ENCODE measurements at places on chromosomes 3 and 15. TPM values are rescaled to one million over a fixed set of nuclear protein-coding genes. Genes with fewer than 3 reads are reported as not detected.

The RETNLB gene
- total RNA-seq: not detected

The ROPN1 gene
- not detected for total RNA-seq

The PROK2 gene
- total RNA-seq: not detected

The CFAP91 gene
- total RNA-seq: 0.10 TPM

The ISLR2 gene
- total RNA-seq: 0.30 TPM

The NFKBIZ gene
- total RNA-seq: 5.7 TPM

The SLC2A2 gene
- not detected for total RNA-seq

The SLC35G2 gene
- 8.9 TPM for total RNA-seq

The CELSR3 gene
- 1.1 TPM for total RNA-seq

The PARP3 gene
- total RNA-seq: 9.5 TPM

The SLC25A38 gene
- total RNA-seq: 29.9 TPM

DNA sequence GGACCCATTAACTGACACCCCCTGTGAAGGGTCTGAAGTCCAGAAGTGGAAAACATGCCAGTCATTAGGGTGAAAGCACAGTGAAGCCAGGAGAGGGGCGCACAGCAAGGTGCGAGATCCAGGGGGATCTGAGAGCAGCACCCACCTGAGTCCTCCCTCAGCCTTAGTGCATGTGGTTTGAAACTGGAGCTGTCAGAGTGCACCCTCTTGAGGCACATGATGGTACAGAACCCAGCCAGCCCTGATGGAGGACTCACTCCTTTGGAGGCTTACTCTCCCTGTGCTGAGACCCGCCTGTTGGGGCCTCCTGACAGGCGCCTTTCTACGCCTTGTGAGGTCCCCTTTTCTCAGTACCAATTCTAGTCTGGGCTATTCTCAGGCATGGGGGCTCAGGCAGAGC, 77.8 kb downstream of the IL20RB start:
- peak; percentile 46 for DNase-seq

GRCh38 chr3:51385621-51386091, 565 bp downstream of the MANF start:
- DNase-seq: no peak

GRCh38 chr3:61600195-61600594, 38.8 kb downstream of the PTPRG start:
- DNase-seq: no peak

DNA sequence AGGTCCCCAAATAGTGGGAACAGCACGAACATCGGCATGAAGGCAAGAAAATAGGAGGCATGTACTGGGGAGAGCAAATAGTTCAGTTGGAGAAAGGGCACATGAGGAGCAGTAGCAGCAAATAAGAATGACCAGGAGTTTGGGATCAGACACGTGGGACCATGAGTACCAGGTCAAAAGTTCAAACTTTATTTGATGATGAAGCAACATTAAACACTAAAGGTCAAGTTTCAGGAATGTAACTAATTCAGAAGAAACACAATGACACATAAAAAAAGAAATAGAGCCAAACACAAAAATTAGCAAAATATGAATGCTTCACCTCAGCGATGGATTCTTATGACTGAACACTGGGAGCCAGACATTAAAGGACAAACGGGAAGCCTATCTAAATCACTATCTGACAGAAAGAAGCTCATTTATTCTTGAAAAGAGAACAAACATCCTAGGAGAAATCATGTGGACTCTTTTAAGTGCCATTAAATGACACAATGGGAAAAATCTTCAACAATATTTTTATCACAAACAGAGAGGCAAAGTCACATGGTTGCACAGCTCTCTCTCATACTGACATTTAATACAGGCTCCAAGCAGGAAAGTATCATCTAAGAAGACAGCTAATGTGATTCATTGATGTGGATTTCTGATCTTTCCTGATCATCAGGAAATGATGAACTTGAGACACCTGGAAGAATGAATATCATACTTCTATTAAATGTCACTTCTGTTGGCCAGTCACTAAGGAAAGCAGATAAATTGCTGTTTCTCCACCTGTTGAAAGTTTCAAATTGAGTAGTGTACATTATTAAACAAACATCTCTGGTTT, 216.9 kb upstream of the THBS1 start:
- DNase-seq: no peak

DNA sequence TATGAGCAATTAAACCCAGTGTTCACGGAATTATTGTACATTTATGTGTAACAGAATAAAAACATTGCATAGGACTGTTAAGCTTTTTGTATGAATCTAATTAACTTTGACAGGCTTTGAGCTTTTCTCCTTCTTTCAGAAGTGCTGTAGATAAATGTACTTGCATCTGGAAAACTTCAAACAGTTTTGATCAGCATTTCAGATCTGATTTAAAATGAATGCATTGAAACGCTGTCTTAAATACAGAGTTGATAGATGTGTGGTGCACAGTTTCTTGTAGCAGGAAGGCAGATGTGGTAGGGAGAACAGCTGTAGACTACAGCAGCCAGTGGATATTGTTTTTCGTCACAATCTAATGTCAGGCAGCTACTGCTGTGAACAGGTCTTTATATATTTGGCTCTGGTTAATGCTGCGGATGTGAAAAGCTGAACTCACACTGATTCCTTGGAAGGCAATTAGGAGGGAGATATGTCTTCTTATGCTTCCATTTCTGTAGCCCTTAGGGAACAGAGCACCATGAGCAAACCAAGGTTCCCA, 193.8 kb upstream of the GOLIM4 start:
- no peak for DNase-seq

DNA sequence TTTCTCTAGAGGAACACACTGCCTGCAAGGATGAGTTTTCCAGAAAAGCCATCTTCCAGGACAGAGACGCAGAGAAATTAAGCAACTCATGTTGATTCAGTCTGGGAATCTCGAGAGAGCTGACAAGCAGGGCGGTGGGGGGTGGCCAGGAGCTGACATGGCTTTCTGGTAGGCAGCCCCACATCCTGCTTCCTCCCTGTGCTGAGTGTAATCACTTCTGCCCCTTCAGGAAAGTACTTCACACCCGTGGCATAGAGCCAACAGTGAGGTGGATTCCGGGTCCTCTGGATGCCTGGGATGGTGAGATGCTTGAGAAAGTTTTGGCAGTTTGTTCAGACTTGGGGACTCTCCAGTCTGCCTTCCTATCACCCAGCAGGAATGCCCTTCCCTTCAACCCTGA, 221.1 kb downstream of the SLCO3A1 start:
- no peak for DNase-seq

DNA sequence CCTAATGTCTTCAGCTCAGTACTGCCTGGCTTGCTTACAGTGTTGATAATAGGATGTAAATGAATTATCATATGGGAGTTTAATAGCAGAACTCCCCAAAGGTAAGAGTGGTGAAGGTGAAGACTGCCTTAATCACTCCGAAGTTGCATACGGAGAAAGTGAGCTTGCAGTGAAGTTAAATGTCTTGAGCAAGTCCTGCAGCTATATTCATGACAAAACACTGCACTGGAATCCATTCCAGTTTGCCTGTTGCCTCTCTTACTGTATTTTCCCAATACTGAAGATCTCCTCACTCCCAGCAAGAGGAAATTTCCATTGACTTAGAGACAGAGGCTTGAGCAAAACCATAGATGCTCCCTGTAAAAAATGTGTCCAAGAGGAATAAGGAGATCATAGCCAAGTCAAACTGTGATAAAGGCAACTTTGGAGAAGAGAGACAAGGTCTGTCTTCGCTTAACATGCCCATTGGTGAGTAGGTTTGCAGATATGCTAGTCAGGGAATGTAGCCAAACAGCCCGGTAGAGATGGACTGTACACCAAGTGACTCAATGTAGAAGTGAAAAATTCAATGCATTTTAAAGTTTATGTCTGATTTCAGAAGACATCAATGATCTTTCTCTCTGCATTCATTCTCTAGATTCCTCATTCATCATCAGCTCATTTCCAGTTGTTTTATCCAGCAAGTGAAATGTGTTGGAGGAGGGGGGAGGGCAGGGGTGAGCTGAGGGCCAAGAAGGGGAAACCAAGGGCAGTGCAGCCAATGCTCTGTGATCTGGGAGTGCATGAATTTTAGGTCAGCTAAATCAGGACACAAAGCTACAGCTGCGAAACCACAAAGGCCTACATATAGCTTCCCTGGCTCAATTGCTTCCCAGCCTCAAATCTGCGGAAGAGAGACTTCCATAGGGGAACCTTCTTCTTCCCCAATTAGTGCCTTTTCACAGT, 667.1 kb upstream of the NR2F2 start:
- DNase-seq: no peak

- no peak for DNase-seq
These were observed 91.3 kb upstream of the ATP10A start for GRCh38 chr15:25954398-25954797.

- DNase-seq: no peak
These were observed 157.3 kb downstream of the ZNF609 start for GRCh38 chr15:64617727-64618126.

DNA sequence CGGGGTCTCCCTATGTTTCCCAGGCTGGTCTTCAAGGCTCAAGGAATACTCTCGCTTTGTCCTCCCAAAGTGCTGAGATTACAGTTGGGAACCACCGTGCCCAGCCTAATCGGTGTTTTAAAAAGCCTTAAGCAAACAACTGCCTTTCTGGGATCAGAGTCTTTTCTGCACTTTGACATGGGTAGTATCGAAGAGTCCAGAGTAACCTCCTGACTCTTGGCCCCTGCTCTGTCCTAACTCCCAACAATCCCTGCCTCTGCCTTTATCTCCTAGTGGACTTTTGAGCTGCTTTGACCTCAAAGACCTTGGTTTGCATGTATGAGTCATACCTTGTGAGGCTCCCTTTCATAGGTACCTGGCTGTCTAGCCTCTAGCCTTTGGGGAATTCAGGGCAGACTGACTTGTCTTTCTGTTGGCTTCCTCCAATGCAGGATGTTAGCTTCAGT, 21.0 kb upstream of the HACD2 start:
- no peak for DNase-seq

DNA sequence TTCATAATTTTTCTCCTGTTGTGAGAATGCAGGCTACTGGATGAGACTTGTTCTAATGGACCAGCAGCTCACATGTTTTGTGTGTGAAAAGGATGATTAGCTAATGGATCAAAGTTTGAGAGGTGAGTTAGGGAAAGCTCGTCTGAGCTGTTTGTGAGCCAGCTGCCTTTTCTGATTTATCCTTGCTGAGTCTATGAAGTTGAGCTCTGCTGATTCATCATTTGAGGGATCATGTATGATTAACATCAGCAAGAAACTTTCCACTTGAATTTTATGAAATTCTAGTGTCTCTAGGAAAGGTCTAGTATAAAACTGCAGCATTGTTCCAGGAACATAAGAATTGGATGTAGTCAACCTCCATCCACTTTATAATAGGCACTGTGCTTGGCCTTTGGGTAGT, 698.7 kb downstream of the NTRK3 start:
- DNase-seq: no peak

DNA sequence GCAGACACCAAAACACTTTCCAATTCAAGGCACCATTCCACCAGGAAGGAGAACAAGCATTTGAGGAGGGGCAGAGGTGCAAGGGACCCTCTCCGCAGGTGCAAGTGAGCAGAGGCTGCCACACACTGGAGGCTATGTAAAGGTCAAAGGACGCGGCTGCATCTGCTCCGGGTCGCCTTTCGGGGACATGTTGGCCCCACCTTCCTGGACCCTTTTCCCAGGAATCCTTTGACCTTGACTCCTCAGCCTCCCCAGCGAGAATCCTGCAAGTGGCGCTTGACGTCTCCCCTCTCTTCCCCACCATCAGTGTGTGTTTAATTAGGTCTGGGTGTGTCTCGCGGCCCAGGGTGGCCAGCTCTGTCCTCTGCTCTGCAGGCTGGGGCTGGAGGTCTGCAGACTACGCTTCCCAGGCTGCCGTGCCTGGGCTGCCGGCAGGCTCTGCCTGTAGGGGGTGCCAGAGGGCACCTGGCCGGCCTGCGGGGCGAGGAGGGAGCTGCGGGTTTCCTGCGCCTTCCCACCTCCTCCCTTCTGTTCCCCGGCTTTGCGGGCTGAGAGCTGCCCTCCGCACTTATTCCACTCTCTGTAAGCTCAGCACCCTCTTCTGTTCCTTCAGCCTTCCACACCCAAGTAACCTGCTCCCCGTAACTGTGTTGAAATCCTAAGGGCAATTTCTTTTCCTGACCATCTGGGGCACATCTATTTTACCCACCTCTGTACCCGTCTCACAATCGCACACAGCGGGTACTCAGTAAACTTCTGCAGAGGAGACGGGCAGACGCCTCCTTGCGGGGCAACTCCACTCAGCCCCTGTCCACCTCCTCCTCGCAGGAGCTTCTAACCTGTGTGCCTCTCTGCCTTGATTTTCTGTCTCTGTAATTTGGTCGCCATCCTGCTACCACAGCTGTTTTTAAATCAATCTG, 129.8 kb downstream of the NSMCE3 start:
- peak; percentile 56 for DNase-seq

GRCh38 chr3:170007031-170007663, 30.6 kb upstream of the GPR160 start:
- DNase-seq: no peak

- no peak for DNase-seq
These were observed 54.8 kb upstream of the OXTR start for GRCh38 chr3:8824238-8824637.

DNA sequence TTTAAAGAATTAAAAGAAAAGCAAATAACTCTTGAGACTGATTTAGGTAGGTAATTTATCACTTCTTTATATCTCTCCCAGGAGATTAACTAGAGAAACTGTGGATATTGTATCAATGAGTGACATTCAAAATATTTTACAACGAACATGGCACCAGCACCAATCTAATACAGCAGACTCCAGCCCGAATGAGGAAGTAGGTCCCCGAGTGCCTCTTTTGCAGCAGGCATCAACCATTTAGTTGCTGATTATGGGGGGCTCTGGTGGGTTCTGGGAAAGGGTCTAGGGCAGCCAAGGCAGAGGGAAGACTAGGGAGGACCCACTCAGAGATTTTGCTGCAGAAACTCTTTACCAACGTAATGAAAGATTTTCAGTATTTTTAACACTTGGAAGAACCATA, 31.7 kb upstream of the TTC14 start:
- no peak for DNase-seq

DNA sequence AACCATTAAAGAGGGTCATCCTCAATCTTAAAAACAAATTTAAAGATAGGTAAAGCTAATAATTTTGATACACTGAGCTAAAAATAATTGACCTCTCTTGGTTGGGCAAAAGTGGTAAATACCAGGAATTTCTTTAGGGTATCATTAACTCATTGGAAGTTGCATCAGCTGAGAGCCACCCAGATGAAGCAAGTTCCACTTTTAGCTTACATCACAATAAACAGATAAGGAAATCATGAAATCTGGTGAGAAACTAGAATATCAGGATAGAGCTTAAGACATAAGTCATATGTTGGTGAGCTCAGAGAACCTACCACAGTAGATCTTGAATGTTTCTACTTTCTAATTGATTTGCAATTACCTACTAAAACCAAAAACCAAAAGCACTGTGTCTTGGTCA, 97.4 kb upstream of the SLC2A2 start:
- DNase-seq: no peak

Data from SJCRH30 (cell line).